ENCODE measurements at places on chromosomes 5 and 9.

- DNase-seq = no peak
These were observed 55.2 kb downstream of the TRIP13 start for GRCh38 chr5:947626-948471.

DNA sequence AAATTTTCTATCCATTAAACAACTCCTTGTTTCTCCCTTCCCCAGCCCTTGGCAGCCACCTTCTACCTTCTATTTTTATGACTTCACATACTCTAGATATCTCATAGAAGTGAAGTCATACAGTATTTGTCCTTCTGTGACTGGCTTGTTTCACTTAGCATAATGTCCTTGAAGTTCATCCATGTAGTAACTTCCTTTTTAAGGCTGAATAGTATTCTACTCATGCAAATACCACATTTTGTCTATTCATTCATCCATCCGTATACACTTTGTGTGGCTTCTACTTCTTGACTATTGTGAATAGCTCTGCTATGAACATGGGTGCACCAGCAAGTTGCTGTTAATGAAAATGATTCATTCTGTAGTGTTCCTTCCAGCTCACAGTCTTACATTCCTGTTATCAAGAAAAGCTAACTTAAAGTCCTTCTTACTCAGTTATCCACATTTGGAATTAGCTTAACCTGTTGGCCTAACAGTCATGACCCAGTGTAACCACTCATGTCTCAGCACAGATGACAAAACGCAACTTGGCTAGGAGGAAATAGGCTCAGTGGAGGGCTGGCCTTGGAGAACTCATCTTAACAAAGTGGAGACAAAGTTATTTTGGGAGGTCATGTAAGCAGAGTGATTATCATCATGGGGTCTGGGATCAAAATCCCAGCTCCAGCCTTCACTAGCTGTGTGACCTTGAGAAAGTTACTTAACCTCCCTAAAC lies 129.7 kb upstream of the MAP3K1 start:
- DNase-seq = no peak

- DNase-seq = no peak
These were observed 352.3 kb upstream of the CCNH start for GRCh38 chr5:87765009-87765408.

GRCh38 chr9:15371448-15371845 lies 51.2 kb upstream of the SNAPC3 start:
- DNase-seq = no peak

GRCh38 chr5:172497591-172498255 lies 43.4 kb upstream of the SH3PXD2B start:
- DNase-seq = no peak

- DNase-seq = no peak
These were observed 31.1 kb upstream of the GRXCR2 start for GRCh38 chr5:145903867-145904266.

DNA sequence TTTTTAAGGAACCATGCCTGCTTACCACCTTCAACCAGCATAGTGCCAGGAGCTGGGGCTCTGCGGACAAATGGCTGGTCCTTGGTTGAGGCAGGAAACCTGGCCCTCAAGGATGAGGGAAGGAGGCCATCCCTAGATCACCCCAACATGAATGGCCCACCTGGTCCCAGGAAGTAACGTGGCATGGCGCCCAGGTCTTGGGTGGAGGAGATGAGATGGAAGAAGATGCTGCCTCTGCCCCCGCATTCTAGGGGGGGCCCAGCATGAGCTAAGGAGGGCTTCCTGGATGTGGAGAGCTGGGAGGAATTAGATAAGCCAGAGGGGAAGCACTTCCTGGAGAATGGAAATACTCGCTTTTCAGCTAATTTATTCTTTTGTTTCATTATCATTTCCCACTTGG lies 95.0 kb downstream of the DAB2IP start:
- no peak for DNase-seq

GRCh38 chr5:34487956-34488355 lies 168.2 kb upstream of the RAI14 start:
- no peak for DNase-seq

- DNase-seq = peak; percentile 80
These were observed 151.9 kb downstream of the ELAVL2 start for GRCh38 chr9:23674016-23674585.

- no peak for DNase-seq
These were observed 112.1 kb downstream of the BASP1 start for GRCh38 chr5:17329571-17329970.

DNA sequence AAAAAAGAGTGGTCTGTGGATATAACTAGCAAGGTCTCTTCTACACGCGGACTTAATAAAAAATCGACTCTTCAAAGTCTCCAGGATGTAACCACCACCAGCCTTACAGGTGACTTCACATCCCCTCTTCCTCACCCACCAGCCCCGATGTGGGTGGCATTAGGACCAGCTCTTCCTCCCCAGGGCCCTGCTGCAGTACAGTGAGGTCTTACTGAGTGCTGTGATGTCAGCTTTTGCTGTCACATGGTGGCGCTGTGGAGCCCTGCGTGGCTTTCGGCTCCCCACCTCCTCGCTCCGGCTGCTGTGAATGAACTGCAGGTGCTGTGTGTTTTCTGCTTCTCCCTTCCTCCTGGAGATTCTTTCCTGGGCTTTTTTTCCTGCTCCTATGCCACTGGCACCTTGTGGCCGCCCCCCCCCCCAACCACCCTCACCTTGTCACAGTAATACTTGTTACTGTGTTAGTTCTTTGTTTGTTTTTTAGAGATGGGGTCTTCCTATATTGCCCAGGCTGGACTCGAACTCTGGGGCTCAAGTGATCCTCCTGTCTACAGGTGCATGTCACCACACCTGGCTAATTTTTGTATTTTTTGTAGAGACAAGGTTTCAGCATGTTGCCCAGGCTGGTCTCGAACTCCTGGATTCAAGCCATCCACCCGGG lies 15.8 kb upstream of the RAPGEF1 start:
- peak; percentile 94 for DNase-seq

DNA sequence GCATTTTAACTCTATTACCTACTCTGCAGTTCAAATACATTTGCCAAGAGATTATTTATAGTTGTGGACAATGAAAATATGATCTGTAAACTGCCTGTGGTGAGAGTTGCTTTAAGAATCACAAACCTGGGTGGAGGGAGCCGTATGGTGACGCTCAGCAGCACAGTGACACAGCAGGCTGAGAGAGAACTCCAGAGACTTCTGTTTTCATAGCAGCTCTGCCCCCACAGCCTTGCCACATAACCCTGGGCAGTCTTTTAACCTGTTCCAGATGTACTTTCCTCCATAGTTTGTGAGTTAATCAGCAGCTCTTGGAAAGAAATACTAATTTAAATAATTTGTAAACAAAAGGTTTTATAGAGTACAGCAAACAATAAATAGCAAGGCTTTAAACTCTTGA lies 450.5 kb downstream of the ELAVL2 start:
- DNase-seq = no peak

- no peak for DNase-seq
These were observed 16.3 kb upstream of the PITX1 start for GRCh38 chr5:135050244-135050767.

DNA sequence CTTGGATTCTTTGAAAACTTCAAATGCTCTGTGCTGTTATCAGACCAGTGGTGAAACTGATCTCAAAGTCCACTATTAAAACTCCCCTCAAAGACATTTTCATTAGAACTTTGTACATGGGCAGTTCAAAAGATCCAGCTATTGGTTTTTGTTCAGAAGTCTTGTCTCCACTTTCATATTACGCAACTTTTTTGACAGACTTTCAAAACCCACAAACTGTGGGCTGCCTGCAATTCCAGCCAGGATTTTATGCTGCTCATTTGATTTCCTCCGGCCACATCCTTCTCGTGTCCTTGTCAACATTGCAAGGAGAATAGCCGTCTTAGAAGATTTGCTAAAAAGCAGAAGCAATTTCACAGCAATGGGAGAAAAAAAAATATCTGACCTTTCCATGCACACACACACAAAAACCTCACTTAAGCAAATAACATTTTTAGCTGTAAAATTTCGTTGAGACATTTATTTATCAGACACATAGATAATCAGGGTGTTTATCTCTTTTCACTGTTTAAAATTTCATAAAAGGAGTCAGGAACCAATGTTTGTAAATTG lies 1990.5 kb downstream of the MAT2B start:
- DNase-seq = no peak

GRCh38 chr9:98890256-98890655 lies 53.5 kb upstream of the COL15A1 start:
- no peak for DNase-seq

GRCh38 chr5:144433893-144434292 lies 263.2 kb downstream of the KCTD16 start:
- DNase-seq = peak; percentile 69

- DNase-seq = no peak
These were observed 199.6 kb downstream of the NTRK2 start for GRCh38 chr9:84869091-84869490.

DNA sequence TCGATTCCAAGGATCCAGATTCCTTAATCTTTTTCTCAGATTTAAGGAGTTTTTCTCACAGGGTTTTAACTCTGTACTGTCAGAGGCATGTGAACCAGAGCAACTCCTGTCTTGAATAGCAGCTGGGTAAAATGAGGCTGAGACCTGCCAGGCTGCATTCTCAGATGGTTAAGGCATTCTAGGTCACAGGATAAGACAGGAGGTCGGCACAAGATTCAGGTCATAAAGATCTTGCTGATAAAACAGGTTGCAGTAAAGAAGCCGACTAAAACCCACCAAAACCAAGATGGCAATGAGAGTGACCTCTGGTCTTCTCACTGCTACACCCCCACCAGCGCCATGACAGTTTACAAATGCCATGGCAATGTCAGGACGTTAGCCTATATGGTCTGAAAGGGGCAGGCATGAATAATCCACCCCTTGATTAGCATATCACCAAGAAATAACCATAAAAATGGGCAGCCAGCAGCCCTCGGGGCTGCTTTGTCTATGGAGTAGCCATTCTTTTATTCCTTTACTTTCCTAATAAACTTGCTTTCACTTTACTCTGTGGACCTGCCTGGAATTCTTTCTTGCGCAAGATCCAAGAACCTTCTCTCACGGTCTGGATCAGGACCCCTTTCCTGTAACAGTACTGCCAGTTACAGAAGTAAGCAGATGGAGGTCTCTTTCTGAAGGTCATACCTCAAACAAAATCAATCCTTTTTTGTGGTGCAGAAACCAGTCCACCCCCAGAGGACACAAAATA lies 87.1 kb downstream of the SLC38A9 start:
- DNase-seq = no peak

DNA sequence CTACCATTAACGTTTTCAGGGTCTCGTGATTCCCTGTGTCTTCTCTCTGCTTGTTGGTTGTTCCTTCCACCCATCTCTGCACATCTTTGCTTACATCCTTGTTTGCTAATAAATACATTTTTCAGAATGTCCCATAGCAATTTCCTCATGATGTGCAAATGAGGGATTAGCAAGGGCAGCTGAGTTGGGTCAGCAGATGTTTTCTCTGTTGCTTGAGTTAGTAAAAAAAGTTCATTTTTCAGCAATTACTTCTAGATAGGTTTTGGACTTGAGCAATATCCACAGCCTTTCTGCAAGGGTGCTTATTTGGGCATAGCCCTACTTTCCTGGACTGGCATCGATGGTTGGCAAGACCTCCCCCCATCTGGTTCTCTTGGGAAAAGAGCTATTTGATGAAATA lies 4.8 kb upstream of the TNFSF15 start:
- no peak for DNase-seq

DNA sequence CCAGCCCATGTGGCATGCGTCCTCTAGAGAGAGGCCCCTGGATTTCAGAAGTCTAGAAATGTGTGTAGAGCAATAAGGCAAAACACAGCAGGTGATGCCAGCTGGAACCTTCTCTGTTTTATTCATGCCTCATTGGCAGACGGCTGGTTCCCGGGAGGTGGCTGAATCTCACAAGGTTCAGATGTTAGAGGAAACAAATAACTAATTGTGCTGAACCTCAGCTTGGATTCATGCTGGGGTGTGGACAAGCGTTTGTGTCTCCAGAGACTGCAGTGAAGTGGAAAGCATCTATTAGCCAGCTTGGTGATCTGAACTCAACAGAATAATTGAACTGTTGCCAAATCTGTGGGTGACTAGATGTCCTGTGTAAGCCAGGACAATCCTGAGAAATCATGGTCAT lies 131.1 kb upstream of the NR4A3 start:
- DNase-seq = no peak

DNA sequence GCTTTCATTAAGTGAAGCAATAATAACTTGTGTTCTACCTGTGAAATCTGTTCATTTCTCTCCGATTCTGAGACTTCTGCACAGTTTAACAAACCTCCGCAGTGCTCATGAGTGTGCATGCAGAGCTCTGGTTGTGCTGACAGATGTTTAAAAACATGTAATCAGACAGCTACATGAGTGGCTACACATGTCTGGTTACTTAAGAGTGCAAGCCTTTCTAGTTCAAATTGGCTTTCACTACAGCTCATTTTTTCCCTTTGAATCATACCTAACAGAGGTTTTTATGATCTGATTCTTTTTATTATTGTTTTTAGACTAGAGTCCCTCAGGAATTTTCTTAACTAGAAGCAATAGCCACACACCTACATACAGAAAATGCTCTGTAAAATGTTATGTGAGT lies 310.2 kb downstream of the ARRDC3 start:
- DNase-seq = no peak

DNA sequence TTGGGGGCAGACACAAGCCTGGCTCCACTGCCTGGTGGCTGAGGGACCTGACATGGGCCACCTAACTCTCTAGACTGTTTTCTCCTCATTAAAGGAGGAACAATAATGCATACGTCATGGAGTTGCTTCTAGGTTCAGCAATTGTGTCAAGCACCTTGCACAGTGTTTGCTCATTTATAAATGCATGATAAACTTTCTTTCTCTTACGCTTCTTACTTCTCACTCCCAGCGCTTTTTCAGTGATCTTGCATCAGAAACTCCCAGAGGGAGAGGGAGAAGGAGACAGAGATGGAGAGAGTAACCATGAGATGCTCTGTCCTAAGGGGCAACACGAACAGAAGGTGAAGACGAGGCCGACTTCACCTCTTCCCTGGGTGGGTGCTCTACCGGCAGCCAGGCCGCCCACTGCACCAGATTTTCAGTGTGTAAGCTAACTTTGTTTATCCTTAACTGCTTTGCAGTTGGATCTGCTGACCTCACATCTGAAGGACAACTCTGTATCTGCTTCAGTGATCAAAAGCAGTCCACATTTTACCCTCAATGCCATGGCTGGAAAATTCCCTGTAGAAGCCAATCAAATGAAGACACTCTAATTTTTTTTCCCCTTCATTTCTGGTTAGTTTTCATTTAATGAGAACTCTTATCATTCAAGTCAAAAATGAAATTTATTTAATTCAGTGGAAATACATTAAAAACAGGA lies 35.3 kb downstream of the MED27 start:
- DNase-seq = no peak
